ENCODE measurements at places on chromosomes 6 and 20.

- DNase-seq, result peak; percentile 99
These were observed 668.9 kb upstream of the CITED2 start for GRCh38 chr6:140043357-140043756.

GRCh38 chr20:58144096-58144495 is 84.4 kb downstream of the ANKRD60 start:
- no peak for DNase-seq

DNA sequence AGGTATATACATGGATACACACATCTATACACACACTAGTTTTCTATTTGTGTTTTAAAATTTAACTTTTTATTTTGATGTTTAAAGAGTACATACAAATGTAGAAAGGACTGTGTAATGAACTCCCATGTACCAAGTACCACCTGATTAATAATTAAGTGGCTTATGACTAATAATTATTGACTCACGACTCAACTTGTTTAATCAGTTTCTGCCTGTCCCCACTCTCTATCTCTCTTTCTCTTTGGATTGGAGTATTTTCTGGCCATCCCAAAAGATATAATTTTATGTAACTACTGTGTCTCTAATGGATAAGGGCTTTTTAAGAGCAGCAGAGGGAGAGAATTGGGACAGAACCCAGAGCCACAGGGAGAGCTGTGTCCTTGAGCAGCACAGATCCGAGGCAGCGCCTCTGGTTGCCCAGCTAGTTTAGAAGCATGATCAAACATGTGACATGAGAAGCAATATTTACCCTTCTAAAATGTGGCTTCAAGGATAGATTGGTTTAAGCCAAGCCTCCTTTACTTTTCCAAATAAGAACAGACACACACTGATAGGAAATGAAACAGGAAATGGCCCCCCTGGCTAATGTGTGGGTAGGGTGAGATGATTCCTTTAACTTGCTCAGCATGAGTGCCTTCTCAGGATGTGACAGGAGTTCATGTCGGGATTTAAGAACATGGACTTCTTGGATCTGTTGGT is 81.0 kb downstream of the ERMARD start:
- DNase-seq, result no peak

- peak; percentile 97 for DNase-seq
These were observed 120.4 kb downstream of the MYLK4 start for GRCh38 chr6:2630359-2630758.

- no peak for DNase-seq
These were observed 31.8 kb downstream of the SUN5 start for GRCh38 chr20:32972181-32973076.

GRCh38 chr20:35710884-35711587 is 11.8 kb downstream of the ROMO1 start:
- DNase-seq, result no peak

GRCh38 chr6:75368864-75369402 is 84.3 kb upstream of the TMEM30A start:
- DNase-seq, result no peak

- no peak for DNase-seq
These were observed 4.5 kb downstream of the CCDC170 start for GRCh38 chr6:151498327-151498726.

- no peak for DNase-seq
These were observed 61.1 kb downstream of the RIN2 start for GRCh38 chr20:19819149-19819548.

GRCh38 chr6:141165002-141165665 is 967.6 kb upstream of the GJE1 start:
- DNase-seq, result no peak

DNA sequence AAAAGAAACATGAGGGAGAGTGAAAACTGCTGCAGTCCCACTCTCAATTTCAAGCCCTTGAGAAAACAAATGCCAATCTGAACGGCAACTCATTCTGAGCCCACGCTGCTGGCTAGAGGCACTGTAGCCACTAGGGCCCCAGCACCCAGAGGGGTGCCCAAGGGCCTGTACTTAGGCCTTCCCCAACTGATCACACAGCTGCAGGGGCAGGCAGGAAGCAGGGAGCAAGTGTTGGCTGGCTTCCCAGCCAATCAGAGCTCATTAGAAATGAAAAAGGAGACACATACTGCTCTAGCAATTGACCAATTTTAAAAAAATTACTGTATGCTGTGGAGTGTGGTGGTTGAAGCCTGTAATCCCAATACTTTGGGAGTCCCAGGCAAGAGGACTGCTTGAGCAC is 3.7 kb upstream of the BEND3 start:
- DNase-seq, result peak; percentile 18

DNA sequence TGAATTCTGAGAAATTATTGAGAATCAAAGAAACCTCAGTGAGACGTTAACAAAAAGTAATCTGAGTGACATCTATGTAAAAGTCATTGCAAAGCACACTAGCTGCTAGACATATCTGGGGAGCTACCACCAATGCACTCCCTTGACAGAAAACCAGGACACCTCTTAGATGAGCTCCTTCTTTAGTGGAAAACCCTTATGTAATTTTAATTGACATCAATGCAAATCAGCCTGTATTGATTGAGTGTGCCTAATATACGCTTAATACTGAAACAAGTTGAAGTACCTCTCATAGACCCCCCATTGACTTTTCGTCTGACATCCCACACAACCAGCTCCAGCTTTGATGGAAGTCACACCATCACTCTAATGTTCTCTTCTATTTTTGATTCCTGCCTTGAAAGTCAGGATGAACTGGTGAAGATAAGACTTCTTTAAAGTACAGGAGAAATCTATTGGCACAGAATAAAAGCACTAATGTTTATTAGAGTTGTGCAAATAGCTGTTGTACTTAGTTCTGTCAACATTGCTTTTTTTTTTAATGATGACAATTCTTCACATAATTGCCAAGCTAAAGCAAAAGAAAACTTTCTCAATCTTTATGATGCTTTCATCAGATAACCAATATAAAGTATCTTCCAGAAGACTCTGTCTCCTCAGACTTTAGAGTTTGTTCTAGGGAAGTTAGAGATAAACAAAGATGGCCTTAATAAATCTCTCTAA is 98.0 kb upstream of the FAM8A1 start:
- no peak for DNase-seq

DNA sequence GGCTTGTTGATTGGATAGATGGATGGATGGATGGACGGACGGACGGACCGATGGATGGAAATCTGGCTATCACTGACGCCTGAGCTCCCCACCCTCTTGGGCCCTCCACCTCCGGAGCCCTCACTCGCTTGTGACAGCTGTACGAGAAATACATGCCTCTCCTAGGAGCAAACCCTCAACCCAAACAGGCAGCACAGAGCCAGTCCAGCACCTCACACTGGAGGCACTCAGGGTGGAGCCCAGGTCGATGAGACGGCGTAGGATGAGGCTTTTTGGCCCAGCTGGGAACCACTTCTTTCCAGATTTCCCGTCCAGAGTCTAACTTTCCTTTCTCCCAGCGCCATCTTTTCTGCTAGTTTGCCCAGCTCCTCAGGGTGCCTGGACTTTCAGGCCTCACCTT is 2.7 kb upstream of the LY6G5C start:
- DNase-seq, result no peak

DNA sequence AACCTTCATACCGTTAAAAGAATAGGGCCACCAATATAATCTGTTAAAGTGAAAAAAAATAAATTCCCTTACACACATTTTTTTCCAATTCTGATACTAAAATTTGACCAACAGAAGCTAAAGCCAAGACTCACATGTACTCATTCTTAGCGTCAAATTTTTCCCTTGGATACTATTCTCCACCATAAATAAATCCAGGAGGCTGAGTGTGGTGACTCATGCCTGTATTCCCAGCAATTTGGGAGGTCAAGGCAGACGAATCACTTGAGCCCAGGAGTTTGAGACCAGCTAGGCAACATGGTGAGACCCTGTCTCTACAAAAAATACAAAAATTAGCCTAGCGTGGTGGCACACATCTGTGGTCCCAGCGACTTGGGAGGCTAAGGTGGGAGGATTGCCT is 43.9 kb downstream of the SCML4 start:
- no peak for DNase-seq

- DNase-seq, result no peak
These were observed 27.6 kb downstream of the DCDC2 start for GRCh38 chr6:24330137-24330732.

DNA sequence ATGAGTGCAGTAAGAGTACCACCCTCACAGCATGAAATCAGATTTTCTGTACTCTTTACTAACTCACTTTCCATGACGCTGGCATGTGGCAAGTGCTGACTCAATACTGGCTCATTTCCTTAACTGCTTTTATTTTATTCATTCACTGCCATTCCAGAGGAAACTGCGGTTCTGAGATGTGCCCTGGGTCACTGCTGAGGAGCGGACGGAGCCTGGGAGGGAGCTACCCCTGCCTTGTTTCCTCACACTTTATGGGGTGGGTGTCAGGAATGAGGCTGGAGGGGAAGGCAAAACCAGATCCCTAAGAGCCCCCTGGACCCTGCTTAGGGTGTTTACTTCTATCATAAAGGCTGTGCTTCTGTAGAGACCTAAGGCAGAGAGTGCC is 14.4 kb downstream of the NT5E start:
- DNase-seq, result peak; percentile 99

DNA sequence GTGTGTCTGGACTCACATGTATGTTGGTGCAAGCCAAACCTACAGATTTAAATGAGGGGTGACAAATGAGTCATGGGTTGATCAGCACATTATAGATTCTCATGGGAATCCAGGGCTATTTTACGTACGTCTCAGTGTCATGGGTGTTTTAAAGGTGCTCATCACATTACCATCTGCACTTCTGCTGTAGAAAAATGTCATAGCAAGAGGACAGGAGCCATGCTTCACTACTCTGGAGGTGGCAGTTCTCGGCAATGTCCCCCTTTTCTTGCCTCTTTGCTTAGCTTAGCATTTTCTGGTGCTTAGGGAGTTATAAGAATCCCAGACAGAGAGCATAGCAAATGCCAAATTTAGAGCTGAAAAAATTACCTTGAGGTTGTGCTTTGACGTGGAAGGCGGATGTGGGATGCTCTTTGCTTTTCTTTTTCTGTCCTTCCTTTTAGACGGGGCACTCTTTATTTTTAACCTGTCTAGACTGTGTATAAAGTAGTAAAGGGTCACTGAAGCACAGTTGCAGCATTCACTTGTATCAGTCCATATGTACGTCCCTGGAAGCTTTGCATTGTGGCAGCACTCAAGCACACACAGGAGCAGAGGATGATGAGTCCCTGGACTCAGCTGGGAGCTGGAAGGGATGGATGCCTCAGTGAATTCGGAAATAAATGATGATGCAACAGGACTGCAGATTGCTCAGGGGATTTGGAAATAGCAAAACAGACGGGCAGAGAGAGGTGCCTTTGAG is 139.7 kb downstream of the SYNDIG1 start:
- no peak for DNase-seq

GRCh38 chr6:44678252-44678935 is 290.9 kb downstream of the CDC5L start:
- no peak for DNase-seq

- DNase-seq, result no peak
These were observed 60.6 kb upstream of the MDGA1 start for GRCh38 chr6:37758234-37758633.

- peak; percentile 89 for DNase-seq
These were observed 257.5 kb upstream of the TCF21 start for GRCh38 chr6:133631421-133631820.

DNA sequence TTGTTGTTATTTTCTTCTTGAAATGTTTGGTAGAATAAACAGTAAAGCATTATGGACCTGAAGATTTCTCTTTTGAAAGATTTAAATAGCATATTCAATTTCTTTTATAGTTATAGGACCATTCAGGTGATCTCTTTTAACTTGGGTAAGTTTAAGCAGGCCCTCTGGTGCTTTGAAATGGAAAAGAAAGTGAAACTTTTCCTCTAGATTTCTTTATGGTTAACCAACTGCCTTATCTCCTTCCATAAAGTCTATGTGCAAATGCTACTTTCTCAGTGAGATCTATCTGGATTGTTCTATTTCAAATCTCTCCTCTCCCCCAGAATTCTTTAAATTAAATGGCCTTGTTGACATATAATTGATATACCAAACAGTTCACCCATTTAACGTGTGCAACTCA is 54.0 kb downstream of the PHACTR2 start:
- DNase-seq, result no peak

- no peak for DNase-seq
These were observed 6.5 kb upstream of the ROS1 start for GRCh38 chr6:117432273-117432672.

DNA sequence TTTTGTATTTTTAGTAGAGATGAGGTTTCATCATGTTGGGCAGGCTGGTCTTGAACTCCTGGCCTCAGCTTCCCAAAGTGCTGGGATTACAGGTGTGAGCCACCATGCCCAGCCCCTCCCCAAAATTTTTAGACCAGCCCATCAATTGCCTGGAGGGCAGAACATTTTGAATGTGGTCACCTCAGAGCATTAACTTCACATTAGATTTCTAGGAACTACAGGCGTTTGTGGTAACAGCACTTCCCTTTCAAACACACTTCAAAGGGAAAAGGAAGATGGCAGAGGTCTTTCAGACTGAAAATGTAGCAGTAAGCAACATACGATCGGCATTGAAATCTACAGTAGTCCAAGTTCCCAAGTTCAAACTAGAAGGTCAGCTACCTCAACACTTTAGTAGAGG is 12.3 kb upstream of the SLA2 start:
- DNase-seq, result no peak

GRCh38 chr6:77425216-77425615 is 38.1 kb downstream of the HTR1B start:
- no peak for DNase-seq

DNA sequence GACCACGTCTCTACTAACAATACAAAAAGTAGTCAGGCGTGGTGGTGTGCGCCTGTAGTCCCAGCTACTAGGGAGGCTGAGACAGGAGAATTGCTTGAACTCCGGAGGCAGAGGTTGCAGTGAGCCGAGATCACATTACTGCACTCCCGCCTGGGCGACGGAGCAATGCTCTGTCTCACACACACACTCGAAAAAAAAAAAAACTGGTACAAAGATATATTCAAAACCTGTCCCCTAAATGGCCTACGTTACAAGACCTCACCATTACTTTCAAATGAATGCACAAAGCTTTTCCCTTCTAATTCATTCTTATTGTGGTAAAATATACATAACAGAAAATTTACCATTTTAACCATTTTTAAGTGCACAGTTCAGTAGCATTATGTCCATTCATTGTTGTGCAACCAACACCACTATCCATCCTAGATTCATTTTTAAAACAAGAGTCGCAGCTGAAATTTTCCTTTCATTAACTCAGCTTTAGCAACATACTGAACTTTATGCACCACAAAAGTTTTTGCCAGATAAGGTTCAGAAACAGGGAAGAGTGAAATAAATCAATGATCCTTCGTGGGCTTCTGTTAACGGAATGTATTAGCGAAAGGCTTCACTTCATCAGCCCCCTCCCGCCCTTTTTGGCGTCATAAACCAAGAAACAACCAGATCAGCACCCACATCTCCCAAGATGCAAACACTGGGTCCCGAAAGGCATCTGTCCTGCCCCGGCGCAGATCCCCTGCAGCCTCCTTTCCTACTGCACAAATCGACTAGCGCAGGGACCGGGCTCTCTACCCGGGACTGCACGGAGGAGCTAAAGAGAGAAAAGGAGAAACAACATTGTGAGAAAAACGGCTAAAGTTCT is 825 bp upstream of the FAM135A start:
- DNase-seq, result no peak

- DNase-seq, result no peak
These were observed 14.0 kb upstream of the SLC17A5 start for GRCh38 chr6:73667798-73668197.

GRCh38 chr20:58214310-58214709 is 14.1 kb downstream of the ANKRD60 start:
- DNase-seq, result no peak

- no peak for DNase-seq
These were observed 109.3 kb upstream of the FAM83B start for GRCh38 chr6:54737247-54737646.

Measured in HCEC 1CT (cell line).